ENCODE measurements at places on chromosomes 13 and 19.

GRCh38 chr19:30202060-30202600 lies 170.1 kb upstream of the ZNF536 start:
- no peak for DNase-seq

- no peak for DNase-seq
Measured at GRCh38 chr13:74388626-74389025, 254.4 kb upstream of the KLF12 start.

DNA sequence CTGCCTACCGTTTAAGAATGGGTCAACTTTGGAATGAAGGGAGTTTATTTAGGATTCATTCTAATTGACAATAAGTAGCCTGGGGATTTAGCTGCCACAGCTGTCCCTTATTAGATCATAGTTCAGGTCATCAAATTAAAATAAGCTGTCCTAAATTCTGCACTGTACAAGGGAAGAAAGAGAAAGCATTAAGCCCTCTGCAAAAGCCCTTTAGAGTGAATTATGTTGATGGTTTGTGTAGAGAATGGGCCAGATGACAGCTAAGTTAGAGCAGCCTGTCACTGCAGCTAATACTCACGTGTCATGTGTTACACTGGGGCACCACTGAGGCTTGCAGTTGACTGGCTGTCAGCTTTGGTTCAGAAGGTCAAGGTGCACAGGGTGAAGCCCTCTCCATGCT lies 737.1 kb upstream of the SLC10A2 start:
- no peak for DNase-seq

DNA sequence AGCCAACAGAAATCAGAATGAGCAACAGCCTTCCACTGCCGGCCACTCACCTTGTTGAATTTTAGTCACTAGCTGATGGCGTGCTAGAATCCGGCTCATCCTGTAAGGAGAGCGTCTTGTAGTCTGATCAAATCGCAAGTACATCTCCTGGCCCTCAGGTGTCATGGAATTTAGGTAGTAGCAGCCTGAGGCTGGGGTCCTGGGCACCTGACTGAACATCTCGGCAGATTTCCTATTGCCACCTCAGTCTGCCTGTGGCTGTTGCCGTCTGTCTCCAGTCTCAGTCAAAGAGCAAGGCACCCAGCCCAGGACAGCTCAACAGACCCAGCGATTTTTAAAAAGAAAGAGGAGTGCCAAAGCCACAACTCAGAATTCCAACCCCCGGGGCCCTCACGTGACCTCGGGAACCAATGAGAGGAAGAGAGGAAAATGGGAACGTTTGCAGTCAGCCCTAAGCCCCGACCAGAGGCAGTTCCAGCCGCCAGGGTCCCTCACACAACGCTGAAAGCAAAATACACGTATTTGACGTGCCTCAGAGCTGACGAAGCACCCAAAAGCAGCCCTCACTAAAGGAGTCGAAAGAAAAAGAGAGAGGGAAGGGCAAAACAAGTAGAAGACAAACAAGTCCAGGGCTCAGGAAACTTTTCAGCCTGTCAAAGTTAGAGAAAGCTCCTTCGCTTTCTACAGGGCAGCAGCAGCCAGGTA lies at the start of gene STARD13:
STARD13 (minus strand) TSS at position 336 of the 705 bp plus-strand sequence; CDS start at position 219, 117 bp downstream.
- no peak for DNase-seq

- no peak for DNase-seq
Measured at GRCh38 chr13:26759907-26760831, at the start of gene GPR12. TSS of gene GPR12 (minus strand) at chr13:26760786. CDS start at chr13:26759827, 959 bp downstream.

DNA sequence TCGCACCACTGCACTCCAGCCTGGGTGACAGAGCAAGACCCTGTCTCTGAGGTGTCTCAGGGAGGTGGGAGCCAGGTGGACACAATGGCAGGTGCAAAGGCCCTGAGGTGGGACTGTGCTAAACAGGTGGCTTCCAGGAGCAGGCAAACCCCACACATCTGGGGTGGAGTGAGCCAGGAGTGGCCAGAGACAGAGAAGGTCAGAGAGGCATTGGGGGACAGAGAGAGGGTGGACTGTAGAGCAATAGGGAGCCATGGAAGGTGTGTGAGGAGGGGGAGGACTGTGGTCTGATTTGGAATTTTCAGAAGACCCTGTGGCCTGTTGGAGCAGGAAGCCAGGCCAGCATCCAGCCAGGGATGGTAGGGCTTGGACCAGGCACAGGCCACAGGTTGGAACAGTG lies 4.7 kb downstream of the MEF2B start:
- DNase-seq, result no peak

DNA sequence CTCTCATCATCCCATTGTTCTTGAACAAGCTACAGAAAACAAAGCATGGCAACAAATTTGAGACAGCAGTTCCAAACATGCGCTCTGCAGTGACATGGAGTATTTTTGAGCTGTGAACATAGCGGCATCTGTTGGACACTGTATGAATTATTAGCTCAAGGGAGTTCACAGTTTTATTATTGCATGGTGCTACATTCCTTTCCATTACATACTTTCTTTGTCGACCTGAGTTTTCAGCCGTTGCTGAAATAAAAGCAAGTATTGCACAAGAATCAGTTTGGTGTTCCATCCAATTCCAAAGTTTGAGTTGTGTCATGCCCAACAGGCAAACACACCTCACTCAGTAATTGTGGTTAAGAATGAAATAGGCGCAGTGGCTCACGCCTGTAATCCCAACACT lies 30.1 kb upstream of the METTL21C start:
- DNase-seq, result no peak

DNA sequence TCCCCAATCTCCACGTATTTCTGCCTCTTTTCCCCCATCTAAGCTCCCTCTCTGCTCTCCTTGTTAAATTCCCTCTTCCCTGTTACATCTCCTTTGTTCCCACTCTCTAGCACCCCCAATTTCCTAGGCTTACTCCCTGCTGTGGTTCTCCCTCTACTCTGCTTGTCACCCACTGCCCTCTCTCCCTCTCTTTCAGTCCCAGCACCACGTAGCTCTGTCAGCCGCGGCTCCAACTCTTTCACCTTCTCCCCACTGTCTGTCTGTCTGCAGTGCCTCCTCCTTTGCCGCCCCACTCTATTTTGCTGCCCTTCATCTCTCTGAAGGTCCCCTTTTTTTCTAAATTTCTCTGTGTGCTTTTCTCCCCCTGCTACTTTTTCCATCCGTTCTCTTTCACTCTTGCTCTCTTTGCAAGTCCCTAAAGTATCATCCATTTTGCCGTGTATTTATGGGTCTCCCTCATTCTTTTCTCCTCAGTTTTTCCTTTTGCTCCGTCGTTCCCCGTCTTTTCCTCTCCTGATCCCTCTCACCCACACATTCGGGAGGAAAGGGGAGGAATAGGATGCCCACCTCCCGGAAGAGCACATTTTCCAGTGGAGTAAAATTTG lies 937 bp downstream of the ZNF841 start:
- no peak for DNase-seq

GRCh38 chr13:32026623-32027022 lies 5.0 kb upstream of the FRY start:
- DNase-seq, result no peak

GRCh38 chr13:31947105-31947504 lies 84.5 kb upstream of the FRY start:
- DNase-seq, result no peak

DNA sequence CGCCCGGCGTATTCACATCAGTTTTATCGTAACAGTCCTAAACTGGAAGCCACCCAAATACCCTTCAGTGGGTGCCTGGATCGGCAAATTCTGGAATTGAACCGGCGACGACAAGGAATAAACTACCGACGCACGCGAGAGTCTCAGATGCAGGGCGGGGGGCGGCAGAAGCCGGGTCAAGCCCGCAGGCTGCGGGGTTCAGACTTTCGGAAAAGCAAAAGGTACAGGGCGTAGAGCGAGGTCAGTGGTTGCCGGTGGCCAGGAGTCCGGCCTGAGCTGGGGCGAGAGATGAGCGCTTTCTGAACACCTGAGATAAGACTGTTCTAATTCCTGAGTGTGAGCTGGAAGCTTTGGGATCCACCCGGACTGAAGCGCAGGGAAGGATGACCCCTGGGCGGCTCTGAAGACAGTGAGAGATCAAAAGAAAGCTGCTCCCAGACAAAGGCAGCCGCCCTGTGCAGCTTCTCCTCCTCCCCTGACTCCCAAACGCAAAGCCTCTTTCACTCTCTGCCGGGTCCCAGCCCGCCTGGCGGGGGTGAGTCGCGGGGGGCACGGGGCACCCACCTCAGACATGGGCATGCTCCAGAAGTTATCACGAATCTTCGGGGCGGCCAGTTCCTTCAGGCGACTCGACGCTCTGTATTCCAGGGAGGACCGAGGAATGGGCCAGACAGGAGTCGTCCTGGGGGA lies 26.2 kb upstream of the MIER2 start:
- DNase-seq, result no peak

- DNase-seq, result no peak
Measured at GRCh38 chr19:35641515-35642151, at the start of gene ETV2. TSS of gene ETV2 (plus strand) at chr19:35641745. CDS start at chr19:35642461, 716 bp downstream.
